ENCODE measurements at places on chromosomes 6 and 20.

DNA sequence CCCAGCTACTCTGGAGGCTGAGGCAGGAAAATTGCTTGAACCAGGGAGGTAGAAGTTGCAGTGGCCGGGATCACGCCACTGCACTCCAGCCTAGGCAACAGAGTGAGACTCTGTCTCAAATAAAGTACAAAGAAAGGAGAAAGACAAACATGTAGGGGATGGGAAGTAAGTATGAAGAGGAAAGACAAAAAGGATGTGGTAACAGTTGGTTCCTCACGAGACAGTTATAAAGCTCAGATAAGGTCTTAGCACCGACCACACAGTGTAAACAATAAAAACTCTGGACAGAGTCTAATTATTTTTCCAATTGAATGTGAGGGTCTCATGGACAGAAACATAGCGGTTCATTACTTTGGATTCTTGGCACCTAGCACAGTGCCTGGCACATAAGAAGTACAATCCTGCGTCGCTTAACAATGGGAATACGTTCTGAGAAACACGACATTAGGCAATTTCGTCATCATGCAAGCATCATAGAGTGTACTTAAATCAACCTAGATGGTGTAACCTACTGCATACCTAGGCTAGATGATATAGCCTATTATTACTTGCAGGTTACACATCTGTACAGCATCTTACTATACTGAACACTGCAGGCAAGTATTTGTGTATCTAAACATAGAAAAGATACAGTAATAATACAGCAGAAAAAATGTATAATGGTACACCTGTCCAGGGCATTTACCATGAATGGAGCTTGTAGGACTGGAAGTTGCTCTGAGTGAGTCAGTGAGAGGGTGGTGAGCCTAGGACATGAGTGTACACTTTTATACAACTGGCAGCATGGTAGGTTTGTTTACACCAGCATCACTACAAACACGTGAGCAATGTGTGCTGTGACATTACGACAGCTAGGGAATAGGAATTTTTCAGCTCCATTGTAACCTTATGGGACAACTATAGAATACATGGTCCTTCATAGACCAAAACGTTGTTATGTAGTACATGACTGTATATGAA is 38.2 kb downstream of the MBOAT1 start:
- DNase-seq: no peak

GRCh38 chr6:33410711-33411631 is at the start of gene PHF1:
Gene PHF1 (plus strand): TSS chr6:33411014. CDS start chr6:33412264, 1,250 bp downstream.
- peak; percentile 56 for DNase-seq

DNA sequence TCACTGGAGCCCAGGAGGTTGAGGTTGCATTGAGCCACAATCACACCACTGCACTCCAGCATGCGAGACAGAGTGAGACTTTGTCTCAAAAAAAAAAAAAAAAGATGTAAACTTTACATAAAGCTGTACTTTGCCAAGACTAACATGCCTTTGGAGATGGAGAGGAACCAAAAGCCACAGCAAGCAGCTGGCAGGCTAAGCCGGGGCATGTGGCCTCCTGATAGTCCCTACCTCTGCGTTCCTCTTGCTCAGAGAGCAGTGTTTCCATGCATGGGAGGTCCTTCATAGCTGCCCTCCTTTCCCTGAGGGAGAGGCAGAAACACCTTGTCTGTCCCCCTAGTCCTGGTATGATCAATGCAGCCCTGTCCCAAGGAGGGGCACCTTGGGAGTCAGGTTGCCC is 35.2 kb downstream of the SPATA2 start:
- DNase-seq: no peak

- no peak for DNase-seq
Observed at GRCh38 chr6:145028144-145028818, 707.0 kb downstream of the EPM2A start.

DNA sequence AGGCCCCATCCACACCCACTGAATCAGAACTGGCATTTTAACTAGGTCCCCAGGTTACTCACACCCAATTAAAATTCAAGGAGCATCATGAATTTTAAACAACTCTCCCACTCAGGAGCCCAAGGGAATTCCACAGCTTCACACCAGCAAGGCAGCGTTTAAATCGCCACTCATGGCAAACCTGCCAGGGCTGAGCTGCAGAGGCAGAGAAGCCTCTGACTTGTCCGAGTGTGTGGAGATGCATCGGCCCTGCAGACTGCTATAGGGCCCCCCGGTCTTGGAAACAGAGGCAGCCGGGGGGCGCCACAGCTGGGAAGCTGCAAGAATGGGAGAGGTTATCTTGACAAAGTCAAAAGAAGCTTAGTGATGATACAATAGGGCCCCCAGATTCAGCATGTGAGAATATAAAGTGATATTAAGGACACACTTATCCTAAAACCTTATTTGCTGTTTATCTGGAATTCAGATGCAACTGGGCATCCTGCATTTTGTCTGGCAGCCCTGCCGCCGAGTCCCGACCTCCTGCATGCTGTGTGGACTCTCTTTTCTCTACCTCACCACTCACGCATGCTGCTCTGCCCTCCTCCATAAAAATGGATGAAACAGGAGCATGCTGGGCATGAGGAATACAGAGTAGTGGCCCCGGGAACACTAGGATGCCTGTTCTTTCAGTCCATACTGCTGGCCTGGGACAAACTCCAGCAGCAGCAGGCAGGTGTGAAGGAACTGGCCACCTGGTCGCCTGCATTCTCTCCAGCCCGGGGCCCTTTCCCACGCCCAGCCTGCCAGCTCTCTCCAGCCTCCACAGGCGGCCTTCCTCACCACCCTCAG is 126.1 kb downstream of the PXDC1 start:
- no peak for DNase-seq

GRCh38 chr6:87095087-87095509 is at the start of gene CGA:
Gene CGA (minus strand): TSS chr6:87095106. CDS start chr6:87088200, 6,906 bp downstream.
- DNase-seq: no peak

Data from stimulated activated CD8-positive, alpha-beta memory T cell treated with anti-CD3 and anti-CD28 coated beads, Interleukin-2, amount 100 ng/mL, for 1 hour (primary cell).